A549 (cell line): ENCODE measurements at places on chromosomes 3 and 15. TPM values are rescaled to one million over a fixed set of nuclear protein-coding genes. Genes with fewer than 3 reads are reported as not detected.
A peak's percentile ranks its signal among the peaks of the same experiment; 100 is the strongest.

Gene RCN2
- polyA plus RNA-seq = 78.6 to 81.3 TPM (median 81.1 TPM) in 3 replicates

Gene GUCA1C
- not detected in 3 replicates for polyA plus RNA-seq

DNA sequence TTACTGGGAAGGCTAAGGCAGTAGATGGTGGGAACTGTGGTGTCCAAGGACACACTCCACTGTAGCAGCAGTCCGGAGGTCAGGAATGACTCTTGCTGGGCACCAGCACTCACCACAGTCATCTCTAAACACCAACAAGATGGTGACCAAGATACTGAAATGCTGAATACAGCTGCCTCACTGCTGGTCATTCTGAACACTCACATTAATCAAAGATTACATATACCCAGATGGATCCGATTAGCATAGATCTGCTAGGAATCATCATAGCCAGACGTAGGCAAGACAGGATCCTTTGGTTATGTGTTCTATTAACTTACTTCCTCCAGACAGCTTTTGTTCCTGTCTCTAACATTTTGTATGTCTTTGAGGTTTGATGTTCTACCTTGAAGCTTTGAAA lies 134.9 kb upstream of the BFSP2 start:
- DNase-seq = no peak

Gene LAMB2
- 74.5 to 95.5 TPM (median 87.3 TPM) in 3 replicates for polyA plus RNA-seq

GRCh38 chr15:94298364-94298763 lies 67.0 kb downstream of the MCTP2 start:
- DNase-seq = no peak

DNA sequence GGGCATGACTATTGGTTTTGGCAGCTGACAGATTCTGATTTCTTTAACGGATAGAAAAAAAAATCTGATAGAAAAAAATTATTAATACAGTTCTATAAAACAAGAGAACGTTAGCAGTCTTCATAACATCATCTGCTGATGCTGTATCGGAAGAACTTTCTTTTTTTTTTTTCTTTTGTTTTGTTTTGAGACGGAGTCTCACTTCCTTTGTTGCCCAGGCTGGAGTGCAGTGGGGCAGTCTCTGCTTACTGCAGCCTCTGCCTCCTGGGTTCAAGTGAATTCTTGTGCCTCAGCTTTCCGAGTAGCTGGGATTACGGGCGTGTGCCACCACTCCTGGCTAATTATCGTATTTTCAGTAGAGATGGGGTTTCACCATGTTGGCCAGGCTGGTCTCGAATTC lies 271.2 kb upstream of the DPPA4 start:
- no peak for DNase-seq

Gene ILDR1
- not detected in 3 replicates for polyA plus RNA-seq

GRCh38 chr15:50996641-50997040 lies 88.2 kb downstream of the AP4E1 start:
- DNase-seq = no peak

DNA sequence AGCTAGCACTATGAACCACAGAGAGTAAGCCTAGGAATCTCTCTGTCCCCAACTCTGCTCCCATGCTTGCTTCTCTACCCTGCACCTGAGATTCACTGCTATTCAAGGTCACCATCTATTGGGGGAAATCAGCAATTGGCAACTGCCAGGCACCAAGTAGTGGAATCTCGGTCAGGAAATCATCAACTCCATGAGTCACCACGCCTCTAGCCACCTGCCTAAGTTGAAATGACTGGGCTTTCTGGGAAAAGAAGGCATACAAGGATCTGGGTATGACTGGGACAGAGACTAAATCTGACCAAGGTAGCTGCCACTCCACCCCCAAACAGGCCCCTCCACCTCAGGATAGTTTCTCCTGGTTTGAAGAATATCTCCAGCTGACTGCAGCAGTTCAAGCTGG lies 464.1 kb upstream of the CBLB start:
- peak; percentile 21 for DNase-seq

- no peak for DNase-seq
These were observed 162.2 kb downstream of the ITPR1 start for GRCh38 chr3:4655145-4656045.

DNA sequence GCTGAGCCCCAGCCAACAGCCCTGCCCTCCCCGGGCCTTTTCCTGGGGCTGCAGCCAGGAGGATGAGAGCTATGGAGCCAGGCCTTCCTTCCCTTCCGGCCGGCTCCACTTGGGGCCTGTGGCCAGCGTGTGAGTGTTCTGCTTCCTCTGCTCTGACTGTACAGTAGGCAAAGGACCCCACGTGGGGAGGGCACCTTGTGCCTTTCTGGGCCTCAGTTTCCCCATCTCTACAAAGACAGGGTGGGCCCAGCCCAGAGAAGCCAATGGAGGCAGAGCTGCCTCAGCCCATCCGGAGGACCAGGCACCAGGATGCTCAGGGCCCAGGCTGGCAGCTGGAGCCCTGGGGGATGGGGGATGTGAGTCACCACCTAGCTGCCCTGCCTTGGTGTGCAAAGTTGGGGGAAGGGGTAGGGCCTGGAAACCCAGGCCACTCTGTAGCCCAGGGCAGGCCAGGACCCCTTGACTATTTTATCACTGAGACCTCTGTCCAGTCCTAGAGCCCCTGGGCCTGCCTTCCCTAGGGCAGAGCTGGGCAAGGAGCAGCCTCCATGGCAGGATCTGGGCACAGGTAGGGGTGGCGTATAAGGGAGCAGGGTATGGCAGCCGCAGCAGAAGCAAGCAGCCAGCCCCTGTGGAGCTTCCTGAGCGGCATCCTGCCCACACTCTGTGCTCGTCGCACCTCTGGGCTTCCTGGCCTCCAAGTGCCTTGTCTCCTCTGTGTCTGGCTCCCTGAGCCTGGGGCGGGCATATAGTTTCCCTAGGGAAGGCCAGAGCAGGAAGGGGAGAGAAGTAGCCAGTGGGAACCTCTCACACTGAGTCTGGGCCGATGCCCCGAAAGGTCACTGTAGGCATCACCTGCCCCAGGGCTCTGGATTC lies 1.8 kb downstream of the PSTPIP1 start:
- DNase-seq = no peak

Gene PIAS1
- 18.0 to 23.2 TPM (median 21.4 TPM) in 3 replicates for polyA plus RNA-seq

- no peak for DNase-seq
These were observed 1120.7 kb upstream of the ALCAM start for GRCh38 chr3:104245981-104246380.

- no peak for DNase-seq
These were observed 875.1 kb downstream of the NSUN3 start for GRCh38 chr3:94937980-94938379.

- no peak for DNase-seq
These were observed 327.3 kb downstream of the GBE1 start for GRCh38 chr3:81434161-81434560.

DNA sequence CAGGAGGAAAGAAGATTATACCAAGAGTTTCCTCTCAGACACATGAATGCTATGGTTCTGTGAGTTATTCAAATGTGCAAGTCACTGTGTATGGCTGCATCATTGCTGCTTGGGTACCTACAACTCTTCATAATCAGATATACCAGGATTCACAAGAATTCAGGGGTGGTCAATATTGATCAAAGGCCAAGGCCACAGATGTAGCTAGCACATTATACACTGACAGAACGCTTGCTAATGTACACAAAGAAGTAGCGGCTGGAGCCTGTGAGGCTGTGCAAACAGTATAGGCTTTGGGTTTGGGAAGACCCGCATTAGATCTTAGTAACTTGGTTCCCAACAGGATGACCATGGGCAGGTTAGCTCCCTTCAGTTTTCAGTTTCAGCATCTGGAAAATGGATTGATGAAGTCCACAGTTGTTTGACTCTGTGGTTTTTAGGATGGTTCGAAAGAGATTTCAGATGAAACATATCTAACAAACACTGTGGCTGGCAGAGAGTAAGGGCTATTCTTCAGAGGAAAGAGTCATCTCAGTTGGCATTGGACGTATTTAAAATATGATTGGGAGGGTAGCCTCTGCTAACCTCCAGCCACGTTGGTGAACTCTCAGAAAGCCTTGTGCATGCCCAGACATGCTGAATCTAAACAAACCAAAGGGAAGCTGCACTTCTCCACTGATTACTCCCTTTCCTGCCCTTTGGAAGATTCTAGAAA lies 748.7 kb upstream of the CFAP20DC start:
- DNase-seq = no peak

- no peak for DNase-seq
These were observed at the start of gene TM6SF1 for GRCh38 chr15:83106994-83107840. Gene TM6SF1 (plus strand): TSS chr15:83107645. CDS start chr15:83107681, 36 bp downstream.

DNA sequence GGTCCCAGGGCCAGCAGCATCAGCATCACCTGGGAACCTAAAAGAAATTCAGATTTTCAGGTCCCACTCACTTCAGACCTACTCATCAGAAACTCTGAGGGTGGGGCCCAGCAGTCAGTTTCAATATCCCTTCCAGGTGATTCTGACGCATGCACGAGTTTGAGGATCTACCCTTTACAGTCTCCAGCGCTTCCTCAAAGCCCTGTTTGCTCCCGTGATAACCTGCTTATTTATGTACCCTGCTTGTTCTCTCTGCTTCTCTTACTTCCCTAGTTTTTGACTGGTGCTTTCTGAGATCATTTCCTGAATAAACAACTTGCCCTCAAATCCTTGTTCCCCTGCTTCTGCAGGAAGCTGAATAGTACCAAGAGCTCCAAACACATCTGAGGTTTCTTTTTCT lies 245.3 kb downstream of the ZNF621 start:
- DNase-seq = no peak

Gene STRIT1
- not detected in 3 replicates for polyA plus RNA-seq

Gene TRAT1
- not detected in 3 replicates for polyA plus RNA-seq

- no peak for DNase-seq
These were observed 1029.1 kb upstream of the GBE1 start for GRCh38 chr3:82790307-82791097.

Gene TLR9
- not detected in 3 replicates for polyA plus RNA-seq

Gene NTRK3
- 50.3 to 60.8 TPM (median 55.0 TPM) in 3 replicates for polyA plus RNA-seq

DNA sequence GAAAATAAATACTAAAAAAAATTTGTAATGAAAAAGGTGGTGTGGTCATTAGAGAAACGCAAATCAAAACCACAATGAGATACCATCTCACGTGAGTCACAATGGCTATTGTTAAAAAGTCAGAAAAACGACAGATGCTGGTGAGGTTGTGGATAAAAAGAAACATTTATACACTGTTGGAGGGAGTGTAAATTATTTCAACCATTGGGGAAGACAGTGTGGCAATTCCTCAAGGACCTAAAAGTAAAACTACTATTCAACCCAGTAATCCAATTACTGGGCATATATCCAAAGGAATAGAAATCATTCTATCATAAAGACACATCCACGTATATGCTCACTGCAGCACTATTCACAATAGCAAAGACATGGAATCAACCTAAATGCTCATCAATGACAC lies 120.3 kb downstream of the MYO9A start:
- DNase-seq = no peak

DNA sequence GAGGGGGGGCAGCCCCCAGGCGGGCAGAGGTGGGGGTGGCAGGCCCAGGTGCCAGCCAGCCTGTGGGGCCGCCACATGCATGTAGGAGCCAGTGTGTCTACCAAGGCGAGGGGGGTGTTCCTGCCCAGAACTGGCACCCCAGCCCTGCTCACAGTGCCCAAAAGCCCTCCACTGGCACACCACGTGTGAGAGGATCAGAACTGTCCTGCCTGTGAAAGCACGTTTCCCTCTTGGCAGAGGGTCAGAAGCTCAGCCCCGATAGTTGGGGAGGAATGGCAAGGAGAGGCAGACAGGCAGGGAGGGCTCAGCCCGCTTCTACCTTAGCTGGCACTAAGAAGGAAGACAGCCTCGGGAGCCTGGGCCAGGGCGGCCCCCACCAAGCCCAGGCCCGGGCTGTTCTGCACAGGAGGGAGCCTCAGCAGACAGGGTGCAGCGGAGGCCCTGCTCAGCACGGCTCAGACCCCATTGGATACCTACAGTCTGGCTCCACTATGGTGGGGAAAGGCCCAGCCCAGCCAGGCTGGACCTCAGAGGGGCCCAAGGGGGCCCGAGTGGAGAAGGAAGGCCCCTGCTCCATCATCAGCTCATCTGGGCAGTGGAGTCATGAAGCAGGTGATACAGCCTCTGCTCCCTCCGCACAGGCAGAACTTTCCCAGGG lies 84.8 kb upstream of the LINGO1 start:
- no peak for DNase-seq

- DNase-seq = no peak
These were observed 65.3 kb downstream of the ASB7 start for GRCh38 chr15:100667405-100668347.

DNA sequence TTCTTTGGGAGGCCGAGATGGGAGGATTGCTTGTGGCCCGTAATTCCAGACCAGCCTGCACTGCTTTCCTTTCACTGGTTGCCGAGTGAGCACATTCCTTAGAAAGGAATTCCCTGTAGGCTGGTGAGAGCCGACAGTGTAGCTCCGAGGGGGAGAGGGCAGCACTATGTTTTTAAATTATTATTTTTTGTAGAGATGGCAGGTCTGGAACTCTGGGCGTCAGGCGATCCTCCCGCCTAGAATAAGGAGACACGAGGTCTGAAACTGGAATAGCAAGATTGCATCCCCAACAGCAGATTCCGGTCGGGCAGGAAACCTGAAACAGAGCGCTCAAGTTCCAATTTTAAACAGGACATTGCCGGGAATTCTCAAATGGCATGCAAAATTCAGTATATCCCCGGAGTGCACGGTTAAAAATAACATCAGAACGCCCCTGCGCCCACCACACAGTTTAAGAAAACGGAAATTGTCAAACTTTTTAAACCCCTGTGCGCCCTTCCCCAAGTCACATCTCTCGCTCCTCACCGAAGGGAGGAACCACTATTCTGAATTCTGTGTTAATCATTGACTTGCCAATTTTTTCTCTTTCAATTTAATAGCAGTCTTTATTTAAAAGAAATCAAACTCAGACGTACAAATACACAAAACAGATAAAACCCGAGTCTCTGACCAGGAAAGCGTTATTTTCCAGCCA lies 643 bp upstream of the RNU5B-1 start:
- DNase-seq = peak; percentile 80

Gene KBTBD12
- polyA plus RNA-seq = not detected in 3 replicates

DNA sequence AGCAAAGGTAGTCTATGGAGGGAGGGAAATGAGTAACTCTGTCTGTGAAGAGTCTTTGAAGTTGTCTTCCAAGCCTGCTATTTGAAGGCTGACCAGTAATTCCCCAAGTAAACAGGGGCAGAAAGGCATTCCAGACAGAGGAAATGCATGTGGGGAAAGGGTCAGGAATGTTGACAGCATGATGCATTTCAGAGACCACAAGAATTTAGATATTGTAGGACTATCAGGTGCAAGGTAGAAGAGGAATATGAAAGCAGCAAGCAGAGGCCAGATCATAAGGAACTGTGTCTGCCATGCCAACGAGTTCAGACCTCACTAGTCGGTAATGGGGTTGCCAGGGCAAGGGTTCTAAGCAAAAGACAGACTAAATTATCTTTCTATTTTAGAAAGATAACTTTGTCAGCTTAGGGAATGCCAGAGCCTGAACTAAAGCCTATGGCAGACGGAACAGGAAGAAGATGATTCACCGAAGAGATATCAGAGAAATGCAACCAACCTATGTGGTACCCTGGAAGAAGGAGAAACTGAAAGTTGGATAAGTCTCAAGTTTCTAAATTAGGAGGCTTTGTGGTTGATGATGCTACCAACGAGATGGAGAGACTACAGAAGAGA lies 327.0 kb upstream of the RORA start:
- DNase-seq = no peak

Gene COL6A6
- polyA plus RNA-seq = not detected in 3 replicates

Gene EDC3
- polyA plus RNA-seq = 17.7 to 24.1 TPM (median 23.4 TPM) in 3 replicates

DNA sequence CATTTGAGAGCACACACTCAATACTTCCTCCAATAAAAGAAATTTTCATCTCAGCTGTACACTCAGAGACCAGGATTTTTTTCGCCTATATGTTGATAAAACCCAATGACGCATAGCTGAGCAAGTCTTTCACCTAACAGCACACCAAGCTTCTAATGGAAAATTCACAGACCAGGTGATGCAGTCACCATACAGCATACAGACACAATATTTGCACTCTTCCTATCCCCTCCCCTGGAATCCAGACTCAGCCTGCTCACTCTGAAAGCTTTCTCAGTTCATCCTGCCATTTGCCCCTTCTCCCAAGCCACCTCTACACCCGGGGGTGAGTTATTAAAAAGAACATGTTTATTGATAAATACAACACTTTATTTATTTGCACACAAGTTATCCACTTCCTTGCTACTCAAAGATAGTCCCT lies 1.7 kb downstream of the TBC1D5 start:
- DNase-seq = peak; percentile 66
